ENCODE measurements at places on chromosomes 13 and 19. TPM values are rescaled to one million over a fixed set of nuclear protein-coding genes. Genes with fewer than 3 reads are reported as not detected.

Gene KCNN1
- polyA plus RNA-seq = not detected

- no peak for DNase-seq
- H3K4me3 ChIP-seq = no peak overlapping the region
- no peak overlapping the region for H3K27ac ChIP-seq
- no peaks in the 10 kb centered on the region for H3K27me3 ChIP-seq
- peaks cover 14% of the 10 kb centered on the region for H3K4me1 ChIP-seq
- H3K36me3 ChIP-seq = peaks cover 7% of the 10 kb centered on the region
Measured at GRCh38 chr19:53545271-53546065, 7.5 kb downstream of the ZNF331 start.

DNA sequence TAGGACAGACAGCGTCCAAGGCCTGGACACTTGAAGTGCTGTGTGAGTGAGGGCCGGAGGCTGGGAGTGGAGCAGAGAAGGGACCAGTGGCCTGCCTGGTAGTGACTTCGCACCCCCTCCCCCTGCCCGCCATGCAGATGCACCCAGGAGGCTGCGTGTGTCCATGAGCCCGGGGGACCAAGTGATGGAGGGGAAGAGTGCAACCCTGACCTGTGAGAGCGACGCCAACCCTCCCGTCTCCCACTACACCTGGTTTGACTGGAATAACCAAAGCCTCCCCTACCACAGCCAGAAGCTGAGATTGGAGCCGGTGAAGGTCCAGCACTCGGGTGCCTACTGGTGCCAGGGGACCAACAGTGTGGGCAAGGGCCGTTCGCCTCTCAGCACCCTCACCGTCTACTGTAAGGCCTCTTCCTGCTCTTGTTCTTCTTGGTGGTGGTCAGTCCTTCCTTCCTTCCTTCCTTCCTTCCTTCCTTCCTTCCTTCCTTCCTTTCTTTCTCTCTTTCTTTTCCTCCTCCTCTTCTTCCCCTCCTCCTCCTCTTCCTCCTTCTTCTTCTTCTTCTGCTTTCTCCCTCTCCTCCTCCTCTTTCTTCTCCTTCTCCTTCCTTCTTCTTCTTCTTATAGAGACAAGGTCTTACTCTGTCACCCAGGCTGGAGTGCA lies 6.0 kb upstream of the FFAR1 start:
- no peak overlapping the region for H3K4me3 ChIP-seq
- no peaks in the 10 kb centered on the region for H3K36me3 ChIP-seq
- no peak for DNase-seq
- H3K27me3 ChIP-seq = no peaks in the 10 kb centered on the region
- no peaks in the 10 kb centered on the region for H3K4me1 ChIP-seq

- no peak overlapping the region for H3K4me3 ChIP-seq
- no peak overlapping the region for H3K27ac ChIP-seq
- peaks cover 5% of the 10 kb centered on the region for H3K4me1 ChIP-seq
- no peaks in the 10 kb centered on the region for H3K27me3 ChIP-seq
Measured at GRCh38 chr19:52946322-52947310, 16.1 kb downstream of the ZNF816 start.
